Stimulated activated CD4-positive, alpha-beta T cell treated with anti-CD3 and anti-CD28 coated beads, Interleukin-1b, Interleukin-23, amount 100 ng/mL, for 1 hour (primary cell): ENCODE measurements at places on chromosomes 5 and 9.

- no peak for DNase-seq
Observed at GRCh38 chr9:131709771-131710431, 30.0 kb downstream of the RAPGEF1 start.

DNA sequence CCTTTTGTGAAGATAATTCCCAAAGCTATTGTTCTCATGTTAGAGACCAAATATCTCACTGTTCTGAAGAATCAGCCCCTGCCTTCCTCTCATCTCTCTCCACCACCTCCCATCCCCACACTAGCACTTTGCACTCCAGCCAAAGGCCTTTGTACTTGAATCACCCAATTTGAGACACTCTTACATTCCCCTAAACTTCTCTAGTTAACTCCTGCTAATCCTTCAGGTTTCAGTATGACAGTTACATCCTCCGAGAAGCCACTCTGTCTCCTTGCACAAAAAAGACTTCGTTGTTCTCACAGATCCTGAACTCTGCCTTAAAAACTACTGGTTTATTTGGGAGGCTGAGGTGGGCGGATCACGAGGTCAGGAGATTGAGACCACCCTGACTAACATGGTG, 227.5 kb downstream of the PIK3R1 start:
- DNase-seq = no peak

DNA sequence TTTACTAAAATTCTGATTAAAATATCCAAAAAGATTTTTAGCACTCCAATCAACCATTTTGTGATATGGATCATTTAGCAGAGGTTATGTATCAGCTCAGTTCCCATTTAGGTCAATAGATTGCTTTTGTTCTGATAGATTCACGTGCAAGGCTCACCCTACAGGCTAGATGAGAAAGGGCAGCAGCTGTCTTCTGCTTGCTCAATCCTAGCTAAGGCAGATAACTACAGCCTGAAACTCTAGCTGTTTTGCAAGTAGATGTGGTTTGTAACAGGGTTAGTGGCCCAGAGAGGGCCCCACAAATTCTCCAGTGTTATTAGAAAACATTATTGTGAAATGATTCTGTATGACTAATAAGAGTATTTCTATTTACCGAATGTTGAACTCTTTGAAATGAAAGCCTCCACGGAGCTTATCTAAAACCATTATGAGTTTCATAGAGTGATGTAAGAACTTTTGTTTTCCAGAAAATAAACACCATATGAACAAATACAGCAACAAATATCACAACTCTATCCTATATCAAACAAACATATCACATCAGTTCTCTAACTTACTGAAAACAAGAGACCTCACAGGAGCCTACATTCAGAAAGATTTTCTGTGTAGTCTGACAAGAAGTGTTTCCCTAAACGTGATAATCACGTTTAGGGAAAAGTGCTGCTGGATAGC, 841.9 kb upstream of the ACO1 start:
- no peak for DNase-seq

GRCh38 chr5:135846311-135846710, 11.8 kb downstream of the SLC25A48 start:
- no peak for DNase-seq

DNA sequence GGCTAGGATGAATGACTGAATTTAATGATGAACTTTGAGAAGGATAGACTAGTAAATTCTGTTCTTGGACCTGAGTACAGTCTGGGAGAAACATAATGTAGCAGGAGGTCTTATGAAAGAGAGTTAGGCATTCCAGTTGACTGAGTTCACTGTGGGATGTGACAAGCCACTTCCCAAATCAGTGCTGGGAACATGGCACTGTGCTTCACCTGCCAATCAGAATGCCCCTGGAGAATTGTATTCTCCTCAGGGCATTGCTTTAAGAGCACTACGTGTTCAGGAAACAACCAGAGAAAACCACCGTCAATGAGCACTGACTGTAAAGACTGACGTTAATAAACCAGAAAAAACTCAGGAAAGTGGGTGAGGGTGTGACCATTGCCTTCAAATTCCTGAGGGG, 1.2 kb downstream of the CCDC107 start:
- DNase-seq = no peak

- no peak for DNase-seq
Observed at GRCh38 chr9:125515983-125516940, 190.7 kb downstream of the MAPKAP1 start.

GRCh38 chr5:129465776-129466344, 5.8 kb downstream of the ADAMTS19 start:
- DNase-seq = no peak

DNA sequence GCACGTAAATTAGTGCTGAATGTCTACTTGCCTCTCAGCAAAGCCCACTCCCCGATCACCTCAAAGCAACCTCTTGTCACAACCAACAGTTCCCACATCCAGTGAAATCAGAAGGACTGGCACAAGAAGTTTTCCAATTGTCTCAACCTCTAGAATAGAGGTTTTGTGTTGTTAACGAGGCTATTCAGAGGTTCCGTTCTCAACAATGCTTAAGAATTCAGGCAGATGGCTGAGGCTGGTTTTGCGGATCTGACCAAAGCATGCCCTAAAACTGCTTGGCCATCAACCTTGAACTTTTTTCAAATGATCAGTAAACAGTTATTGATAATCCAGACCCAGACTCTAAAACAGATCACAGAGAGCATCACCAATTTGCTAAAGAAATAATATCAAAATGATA, 52.9 kb downstream of the MAPKAP1 start:
- no peak for DNase-seq

DNA sequence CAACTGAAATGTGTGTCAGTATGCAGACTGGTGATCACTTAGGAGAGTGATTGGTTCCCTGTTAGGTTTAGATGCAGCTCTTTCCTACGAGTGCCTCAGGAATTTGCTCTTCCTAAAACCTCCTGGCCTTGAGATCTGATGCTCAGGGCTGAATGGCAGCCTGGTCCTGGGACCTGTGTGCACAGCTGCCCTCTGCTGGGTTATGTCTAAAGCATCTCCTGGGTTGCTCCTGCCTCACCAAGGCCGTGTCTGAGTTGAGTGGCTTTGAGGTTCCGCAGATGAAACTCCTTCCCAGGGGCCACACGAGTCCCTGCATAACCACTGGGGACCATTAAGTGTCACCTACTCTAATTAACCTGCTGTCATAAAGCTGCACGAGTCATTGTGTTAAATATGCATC, 59.5 kb downstream of the MVB12B start:
- no peak for DNase-seq

- DNase-seq = no peak
Observed at GRCh38 chr5:170334626-170335025, 37.0 kb upstream of the LCP2 start.

GRCh38 chr9:111953444-111953843, 56.8 kb downstream of the UGCG start:
- no peak for DNase-seq

DNA sequence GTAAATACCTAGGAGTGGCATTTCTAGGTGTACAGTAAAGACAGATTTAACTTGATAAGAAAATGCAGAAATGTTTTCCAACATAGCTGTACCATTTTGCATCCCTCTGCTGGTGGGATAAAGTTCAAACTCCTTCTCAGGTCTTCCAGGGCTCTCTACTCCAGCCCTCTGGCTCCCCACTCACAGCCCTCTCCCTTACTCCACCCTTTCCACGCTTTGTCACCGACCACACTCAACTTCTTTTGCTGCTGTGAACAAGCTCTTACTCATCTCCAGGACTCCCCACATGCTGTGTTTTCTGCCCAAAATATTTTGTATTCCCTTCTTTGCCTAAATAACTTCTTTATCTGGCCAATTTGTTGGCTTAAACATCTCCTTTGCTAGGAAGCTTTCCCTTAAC, 90.6 kb upstream of the OSMR start:
- no peak for DNase-seq

GRCh38 chr5:14062178-14062577, 81.0 kb upstream of the TRIO start:
- no peak for DNase-seq

DNA sequence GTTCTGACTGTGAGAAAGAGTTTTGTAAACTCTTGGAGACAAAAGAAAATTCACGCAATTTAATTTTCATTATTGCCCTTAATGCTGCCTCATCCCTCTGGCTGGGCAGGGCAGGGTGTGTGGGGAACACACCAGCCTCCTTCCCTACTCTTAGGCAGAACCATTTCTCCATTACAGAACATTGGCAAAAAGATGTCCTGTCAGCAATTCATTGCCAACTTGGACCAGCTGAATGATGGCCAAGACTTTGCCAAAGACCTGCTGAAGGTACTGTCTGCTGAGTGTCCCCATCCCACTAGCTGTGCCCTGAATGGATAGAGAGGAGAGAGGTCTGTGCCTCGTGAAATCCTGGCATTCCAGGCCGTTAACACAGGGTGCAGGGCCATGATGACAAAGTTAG, 37.9 kb downstream of the PSD2 start:
- no peak for DNase-seq

DNA sequence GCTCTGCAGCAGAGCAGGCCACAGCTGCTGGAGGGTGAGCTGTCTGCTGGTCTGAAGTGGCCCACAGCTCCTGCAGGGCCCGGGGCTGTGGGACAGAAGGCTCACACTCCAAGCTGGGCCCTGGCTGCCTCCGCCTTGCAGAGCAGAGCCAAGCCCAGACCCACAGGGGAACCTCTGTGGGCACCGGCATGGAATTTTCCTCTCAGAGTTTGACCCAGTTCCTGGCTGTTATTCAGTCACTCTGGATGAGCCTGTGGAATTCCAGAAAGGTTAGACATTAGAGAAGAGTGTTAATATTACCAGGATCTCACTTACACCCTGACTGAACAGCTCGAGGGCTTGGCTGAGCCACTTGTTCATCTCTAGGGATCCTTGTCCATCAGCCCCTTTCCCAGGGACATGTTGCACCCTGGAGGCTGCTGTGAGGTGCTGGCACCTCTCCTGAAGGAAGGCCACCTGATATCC, 17.5 kb downstream of the IL9 start:
- DNase-seq = no peak

DNA sequence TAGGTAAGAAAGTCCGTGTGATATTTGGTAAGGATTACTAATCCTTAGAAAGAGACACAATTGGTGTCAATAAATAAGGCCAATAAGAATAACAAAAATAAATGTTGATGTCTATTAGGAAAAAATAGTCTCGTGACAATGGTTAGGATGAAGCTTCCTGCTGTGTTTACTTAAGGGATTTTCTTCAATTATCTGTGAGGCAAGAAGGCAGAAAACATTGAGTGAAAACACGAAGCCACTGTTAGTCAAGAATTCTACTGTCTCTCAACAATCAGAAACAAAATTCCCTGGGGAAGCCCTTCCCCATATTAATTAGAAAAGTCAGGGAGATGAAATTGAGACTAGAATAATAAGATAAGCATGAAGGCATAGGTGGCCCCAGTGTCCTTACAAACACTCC, 149.0 kb downstream of the SYK start:
- no peak for DNase-seq

- no peak for DNase-seq
Observed at GRCh38 chr5:39716532-39717028, 291.8 kb upstream of the DAB2 start.

- DNase-seq = no peak
Observed at GRCh38 chr5:154358516-154359220, 87.1 kb upstream of the SAP30L start.

DNA sequence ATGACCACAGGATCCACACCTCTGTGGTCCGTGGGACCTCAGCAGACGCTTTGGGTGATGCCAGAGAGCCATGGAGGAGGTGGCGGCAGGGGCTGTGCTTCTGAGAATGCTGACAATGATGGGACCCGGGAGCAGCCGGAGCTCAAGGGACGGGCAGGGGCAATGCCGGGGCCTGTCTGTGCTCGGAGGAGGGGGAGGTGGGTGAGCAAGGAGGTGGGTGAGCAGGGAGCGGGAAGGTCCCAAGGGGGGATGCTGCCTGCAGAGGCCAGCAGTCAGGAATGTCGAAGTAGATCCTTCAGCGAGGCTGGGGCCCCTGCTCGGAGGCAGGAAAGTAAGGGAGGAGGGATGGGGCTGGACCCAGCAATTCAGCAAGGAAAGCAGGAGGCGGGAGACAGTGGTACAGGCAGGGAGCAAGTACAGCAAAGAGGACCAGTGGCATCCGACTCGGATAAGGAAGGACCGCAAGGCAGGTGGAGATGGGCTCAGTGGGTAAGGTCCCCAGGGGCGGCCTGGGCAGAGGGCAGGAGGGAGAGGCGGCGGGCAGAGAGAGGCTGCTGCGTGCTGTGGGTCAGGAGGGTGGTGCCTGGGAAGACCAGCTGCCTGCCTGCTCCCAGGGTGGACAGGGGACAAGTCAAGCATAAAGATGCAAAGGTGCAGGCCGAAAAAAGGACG, 49.0 kb downstream of the ADAMTS2 start:
- no peak for DNase-seq

DNA sequence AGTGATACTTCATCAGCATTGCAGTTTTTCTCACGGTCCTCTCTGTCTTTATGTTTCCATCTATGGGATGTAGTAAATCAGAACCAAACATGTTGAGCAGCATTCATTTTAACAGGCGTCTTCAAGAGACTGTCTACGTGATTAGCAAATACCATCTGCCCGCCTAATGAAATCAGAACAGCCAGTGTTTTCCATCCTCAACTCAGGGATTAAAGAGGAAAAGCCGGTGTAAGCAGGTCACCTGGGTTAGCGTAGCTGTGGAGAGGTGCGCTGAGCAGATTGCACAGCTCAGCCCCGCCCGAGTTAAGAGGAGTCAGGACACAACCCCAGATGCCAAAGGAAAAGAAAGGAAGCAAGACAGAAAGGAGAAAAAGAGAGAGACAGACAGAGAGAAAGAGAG, 54.3 kb upstream of the ANKRD33B start:
- no peak for DNase-seq

DNA sequence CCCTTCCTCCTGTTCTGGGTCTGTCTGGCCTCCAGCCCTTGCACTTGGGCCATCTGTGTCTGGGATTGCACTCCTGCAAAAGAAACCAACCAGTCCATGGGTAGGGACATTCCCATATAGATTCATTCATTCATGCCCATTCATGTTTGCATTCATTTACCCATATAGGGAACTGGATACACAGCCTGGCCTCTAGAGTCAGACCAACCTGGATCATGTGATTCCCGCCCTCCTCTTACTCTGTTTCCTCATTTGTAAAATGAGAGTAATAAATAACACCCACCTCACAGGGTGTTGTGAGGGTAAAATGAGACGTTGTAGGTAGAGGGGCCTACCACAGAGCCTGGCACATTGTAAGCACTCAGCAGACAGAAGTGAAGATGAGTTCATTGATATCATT, 8.5 kb downstream of the PCDH12 start:
- no peak for DNase-seq

- no peak for DNase-seq
Observed at GRCh38 chr5:108560581-108560980, 178.7 kb upstream of the FBXL17 start.

- no peak for DNase-seq
Observed at GRCh38 chr9:109831998-109832658, 52.1 kb downstream of the PALM2AKAP2 start.

GRCh38 chr5:10162468-10162867, 87.2 kb downstream of the ATPSCKMT start:
- no peak for DNase-seq

- no peak for DNase-seq
Observed at GRCh38 chr5:40551496-40552491, 127.9 kb upstream of the PTGER4 start.

- no peak for DNase-seq
Observed at GRCh38 chr5:107619781-107620180, 51.0 kb downstream of the EFNA5 start.

- DNase-seq = no peak
Observed at GRCh38 chr9:110807956-110808598, 139.5 kb downstream of the MUSK start.
